ENCODE measurements at places on chromosomes 1 and 21.

- DNase-seq: no peak
These were observed 876 bp downstream of the KCNJ15 start for GRCh38 chr21:38257667-38258066.

GRCh38 chr21:42564561-42564971 is 50.9 kb downstream of the SLC37A1 start:
- peak; percentile 12 for DNase-seq

DNA sequence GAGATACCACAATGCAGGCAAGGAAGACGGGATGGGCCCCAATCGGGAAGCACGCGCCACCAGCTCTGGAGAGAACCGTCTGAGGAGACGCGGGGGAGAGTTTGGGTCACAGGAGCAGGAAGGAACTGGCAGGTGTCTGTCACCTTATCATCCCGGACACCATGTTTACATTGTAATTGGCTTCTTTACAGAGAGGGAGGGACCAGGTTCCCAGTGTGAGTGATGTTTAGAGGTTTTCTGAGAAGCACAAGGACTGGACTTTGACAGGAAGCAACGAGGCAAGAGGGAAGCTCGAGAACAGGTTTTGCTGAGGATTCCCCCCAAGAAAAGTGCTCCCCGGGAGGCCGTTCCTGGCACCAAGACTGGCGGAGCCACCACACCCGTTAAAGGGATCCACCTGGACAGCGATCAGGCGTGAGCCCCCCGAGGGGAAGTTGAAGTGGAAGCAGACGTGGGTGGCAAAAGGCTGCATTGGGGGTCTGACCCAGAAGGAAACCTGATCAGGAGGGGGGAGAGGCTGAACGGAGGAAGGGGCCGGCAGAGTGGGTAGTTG is 957 bp downstream of the EPS15 start:
- peak; percentile 67 for DNase-seq

GRCh38 chr1:100323419-100324106 is 28.7 kb upstream of the CDC14A start:
- DNase-seq: no peak

DNA sequence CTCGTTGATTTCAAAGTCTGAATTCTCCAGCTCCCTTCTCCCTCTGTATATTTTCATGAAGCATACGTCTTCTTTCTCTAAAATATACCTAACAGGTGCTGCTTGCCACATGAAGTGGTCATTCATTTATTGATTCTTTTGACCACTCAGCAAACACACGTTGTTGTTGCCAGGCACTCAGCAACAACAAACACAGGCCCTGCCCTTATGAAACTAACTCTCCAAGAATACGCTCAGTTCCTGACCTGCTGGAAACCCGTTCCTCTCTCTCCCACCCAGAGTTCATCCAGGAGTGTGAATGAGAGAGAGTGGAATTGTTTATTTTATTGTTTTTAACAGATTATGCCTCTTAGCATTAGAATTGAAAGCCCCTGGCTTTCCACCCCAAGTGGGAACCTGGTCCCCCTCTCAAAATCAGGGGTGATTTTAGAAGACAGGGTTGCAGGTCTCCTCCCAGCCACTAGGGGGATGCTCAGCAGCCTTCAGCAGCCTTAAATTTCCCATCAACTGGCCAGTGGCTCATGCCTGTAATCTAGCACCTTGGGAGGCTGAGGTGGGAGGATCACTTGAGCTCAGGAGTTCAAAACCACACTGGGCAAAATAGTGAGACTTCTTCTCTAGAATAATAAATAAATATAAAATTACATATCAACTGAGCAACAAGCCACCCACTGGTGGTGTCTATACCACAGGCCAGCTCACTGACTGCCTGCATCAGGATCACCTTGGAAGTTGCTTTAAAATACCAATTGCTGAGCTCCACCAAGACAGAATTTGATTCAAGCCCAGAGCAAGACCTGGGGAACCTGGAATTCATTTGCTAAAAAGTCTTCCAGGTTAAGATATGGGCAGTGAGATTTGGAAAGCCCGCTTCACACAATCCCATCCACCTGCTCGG is 181.0 kb upstream of the KLHDC7A start:
- DNase-seq: no peak
